Activated gamma-delta T cell treated with Interleukin-2 at 50 U/mL for 16 hours (primary cell): ENCODE measurements at places on chromosomes 3 and 15.

DNA sequence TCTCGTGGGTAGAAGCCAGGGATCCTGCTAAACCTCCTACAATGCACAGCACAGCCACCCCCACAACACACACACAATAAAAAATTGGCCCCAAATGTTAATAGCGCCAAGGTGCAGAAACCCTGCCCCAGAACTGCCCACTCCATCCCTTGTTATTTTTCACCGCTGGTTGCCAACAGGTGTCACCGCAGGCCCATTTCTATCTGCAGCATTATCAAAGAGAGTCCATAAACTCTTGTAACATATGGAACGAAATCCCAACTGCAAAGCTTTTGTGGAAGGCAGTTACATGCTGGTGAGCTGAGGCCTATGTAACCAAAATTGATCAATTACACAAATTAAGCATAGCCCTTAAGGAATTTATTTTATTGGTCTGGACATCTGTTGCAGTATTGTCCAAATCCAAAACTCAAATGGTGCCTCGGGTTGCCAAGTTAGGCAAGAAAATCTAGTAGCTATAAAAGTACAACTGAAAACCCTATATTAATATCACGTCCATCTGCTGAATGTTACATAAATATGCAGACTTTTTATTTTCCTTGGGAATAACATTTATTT is 66.2 kb downstream of the SAMMSON start:
- DNase-seq = no peak

DNA sequence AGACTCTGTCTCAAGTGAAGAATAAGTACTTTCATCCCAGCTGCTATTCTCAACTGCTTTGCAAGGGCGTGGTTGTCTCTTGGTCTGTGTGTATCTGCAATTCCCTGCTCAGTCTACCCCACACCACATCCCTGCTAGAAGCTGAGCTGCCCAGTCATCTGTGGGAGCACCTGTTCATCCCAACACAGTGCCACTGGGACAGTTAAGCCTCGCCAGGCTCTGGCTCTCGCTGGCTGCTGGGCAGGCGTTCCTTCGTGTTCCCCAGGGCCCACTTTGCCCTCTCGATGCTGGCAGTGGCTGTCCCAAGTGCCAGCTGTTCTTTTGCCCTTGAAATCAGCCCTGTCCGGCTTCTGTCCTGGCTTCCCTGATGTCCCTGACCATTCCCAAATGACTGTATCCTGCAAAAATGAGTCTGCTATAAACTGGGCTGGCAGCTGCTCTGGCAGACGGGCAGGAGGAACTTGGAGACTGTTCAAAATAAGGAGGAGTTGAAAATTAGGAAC is 91.6 kb upstream of the KLHL25 start:
- DNase-seq = no peak

GRCh38 chr3:13570391-13571194 is 21.7 kb downstream of the FBLN2 start:
- DNase-seq = no peak

GRCh38 chr3:180698760-180699270 is 19.5 kb upstream of the CCDC39 start:
- DNase-seq = no peak

DNA sequence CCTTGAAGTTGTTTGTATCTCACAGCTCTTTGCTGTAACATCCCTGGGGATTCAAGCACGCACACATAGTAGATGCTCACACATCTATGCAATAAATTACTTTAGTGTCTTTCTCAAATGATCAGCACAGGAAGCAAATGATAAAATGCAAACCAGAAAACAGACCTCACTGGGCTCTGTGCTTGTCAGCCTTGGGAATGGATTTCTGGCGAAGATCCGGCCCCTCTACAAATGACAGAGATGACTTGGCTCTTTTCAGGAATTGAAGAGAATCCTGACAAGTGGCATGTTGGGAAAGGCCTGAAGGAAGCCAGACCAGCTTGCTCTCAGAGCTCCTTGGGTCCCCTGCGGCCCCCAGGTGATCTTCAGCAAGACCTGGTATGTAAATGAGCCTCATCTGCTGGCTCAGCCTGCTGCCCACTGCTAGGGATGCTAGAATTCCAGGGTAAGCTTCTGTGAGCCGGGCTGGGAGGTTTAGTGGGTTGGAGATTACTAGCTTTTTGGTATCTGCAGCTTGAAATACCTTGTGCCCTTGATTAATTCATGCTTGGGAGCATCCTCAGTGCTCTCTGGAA is 54.1 kb downstream of the LPP start:
- DNase-seq = no peak

DNA sequence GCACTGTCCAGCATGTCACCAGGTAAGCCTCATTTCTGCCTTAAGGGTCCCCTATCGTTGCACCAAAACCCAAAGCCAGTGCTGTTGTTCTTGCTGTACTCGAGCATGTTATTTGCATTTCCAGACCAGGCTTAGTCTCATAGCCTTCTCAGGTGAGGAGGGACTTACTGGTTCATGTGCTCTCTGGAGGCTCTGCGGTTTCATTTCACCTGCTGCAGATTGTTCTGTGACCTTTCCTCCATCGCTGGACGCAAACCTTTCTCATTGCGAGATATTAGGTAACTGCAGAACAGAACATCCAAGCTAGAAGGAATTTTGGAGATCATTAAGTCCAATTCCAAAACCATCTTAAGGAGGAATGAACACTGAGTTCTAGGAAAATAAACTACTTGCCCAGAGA is 187.3 kb upstream of the BCL6 start:
- DNase-seq = no peak

DNA sequence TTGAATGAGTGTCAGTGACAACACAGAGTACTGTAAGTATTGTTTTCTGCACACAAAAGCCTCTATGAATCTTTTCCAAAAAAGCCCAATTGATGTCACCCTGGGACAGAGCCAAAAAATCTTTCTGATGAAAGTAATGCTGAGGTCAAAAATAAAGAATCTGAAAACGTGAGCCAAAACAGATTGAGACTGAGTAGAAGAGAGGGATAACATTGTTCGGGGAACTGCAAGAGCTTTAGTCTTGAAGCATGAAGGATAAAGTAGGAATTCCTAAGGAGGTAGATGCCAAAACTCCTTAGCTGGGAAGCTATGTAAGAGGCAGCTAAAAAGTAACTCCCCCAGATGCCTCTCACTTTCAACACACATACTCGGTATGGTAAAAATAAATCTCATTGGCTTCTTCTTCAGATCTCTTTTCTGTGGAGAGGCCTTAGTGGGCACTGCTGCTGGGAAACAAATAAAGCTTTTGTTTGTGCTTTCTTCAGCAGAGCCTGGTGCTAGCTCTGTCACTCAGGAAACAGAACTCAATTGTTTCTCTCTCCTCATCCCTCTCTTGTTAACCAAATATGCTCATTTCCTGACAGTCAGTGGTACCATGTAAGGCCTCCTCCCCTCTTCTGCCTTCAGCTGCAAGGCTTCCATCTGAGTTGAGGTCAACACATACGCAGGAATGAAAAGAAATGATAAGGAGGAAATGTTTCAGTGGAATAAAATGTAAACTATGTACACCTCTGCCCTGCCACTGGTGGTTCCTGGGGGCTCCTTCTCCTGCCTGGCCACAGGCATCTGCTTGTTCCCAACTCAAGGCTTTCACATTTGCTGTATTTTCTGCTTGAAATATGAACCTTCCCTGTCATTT is 58.1 kb downstream of the CD200 start:
- DNase-seq = no peak

GRCh38 chr3:43165786-43166185 is 59.9 kb upstream of the POMGNT2 start:
- no peak for DNase-seq

DNA sequence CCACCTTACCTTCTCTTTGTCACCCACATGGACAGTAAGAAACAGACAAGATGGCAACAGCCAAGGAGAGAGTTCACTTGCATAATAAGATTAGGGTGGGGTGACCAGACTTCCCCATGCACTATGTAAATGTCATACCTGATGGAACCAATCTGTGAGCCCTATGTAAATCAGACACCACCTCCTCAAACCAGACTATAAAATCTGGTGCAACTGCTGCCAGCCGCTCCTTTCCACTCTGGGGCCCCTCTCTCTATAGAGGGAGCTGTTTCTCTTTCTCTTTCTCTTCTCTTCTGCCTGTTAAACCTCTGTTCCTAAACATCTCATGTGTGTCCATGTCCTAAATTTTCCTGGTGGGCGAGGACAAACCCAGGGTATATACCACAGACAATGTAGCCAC is 405.5 kb upstream of the CNTN4 start:
- no peak for DNase-seq

DNA sequence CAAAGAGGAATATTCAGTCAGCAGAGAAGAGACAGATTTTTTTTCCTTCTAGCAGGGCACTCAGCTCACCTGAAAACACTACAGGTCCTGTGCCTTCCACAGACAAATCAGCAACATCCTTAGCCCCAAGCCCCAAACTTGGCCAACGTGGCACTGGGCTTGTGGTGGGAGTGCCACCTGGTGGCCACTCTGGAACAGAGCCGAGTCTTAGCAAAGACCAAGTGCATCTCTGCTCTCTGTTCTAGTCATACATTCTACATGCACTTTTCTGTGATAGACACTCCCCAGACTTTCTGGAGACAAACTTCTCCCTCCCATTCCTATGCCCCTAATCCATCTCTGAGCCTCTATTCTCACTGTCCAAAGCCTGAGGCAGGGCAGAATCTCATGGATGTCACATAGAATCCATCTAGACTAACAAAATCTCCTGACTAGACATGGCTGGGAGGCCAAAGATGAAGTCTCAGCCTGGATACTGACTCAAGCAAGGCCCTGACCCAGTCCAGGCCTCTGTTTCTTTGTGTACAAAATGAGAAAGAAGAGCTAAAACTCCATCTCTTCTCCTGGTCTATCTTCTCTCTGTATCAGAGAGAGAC is 5.1 kb upstream of the SEMA7A start:
- peak; percentile 79 for DNase-seq

DNA sequence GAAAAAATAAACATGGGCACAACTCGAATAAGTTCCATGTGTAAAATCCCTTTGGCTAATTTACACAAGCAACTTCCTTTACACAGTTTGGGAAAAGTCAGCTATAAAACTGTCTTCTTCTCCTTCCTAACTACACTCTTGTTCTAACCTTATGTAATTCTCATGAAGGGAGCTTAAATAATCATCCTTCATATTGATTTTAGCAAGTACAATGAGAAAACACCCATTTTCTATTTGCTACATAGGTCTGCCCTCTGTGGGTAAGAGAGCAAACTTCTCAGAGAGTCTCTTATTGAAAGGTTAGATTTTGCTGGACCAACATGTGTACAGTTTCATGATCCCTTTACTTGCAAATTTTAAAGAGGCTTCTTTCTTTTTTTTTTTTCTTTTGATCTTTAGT is 398.5 kb downstream of the ROBO1 start:
- DNase-seq = no peak

DNA sequence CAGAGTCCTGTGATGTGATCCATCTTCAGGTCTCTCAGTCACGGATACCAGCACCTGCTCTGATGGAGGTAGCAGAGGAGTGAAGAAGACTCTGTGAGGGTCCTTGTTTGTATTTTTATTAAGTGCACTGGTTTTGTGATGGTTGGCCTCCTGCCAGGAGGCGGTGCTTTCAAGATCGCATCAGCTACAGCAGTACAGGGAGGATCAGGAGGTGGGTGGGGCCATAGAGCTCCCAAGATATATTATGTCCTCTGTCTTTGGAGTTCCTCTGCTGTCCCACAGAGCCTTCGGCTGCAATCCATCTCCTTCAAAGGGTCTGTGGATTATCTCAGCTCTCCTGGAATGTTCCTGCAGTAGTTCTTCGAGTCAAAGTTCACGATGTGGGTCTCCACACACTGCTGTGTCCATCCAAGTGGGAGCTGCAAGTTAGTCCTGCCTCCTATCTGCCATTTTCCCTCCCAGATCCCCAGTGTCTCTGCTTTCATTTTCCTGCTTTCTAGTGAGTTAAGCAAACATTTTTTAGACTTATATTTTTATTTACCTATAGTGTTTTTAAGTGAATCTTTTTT is 54.7 kb downstream of the TM2D3 start:
- no peak for DNase-seq

DNA sequence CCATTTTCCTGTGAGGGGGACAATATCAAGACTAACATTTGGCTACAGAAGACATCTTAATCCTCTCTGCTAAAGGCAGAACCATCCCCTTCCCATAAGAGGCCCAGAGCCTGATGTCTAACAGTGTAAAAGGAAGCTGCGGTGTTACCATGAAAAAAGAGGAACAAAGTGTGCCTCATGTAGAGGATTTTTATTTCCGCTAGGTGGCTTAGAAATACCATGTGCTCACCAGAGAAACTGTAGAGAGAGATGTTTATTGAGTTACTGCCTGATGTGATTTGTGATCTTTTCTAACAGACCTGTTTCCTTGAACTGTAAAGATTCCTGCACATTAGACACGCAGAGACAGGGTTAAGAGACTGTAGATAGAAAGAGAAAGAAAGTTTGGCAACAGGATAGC is 22.0 kb downstream of the OR5H15 start:
- DNase-seq = no peak
